ENCODE measurements at places on chromosomes 12 and 14. TPM values are rescaled to one million over a fixed set of nuclear protein-coding genes. Genes with fewer than 3 reads are reported as not detected.

DNA sequence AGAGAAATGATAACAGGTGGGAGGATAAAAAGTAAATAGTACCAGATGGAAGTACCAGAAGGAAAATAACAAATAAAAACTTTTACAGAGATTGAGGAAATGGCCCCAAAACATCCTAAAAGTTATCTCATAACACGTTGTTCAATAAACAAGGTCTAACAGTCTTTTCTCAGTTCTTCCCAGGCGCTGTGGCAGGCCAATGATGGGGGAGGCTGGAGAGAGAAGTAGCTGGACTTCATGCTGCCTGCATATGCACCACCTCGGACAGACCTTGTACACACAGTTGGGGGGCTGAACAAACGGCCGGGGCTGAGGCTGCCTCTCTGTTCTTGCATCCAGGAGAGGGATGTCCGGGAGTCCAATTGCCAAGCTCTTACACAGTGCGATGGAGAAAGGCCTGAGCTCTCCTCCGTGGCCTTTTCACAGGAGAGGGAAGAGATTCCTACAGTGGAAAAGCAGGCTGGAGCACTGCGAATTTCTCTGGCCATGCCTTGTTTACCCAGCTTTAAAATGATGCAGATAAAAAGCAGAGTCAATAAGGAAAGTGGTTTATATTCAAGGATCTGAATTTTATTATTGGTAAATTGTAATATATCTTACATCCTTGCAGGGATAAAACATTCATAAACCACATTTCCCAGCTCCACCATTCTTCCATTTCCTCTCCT lies 109.8 kb downstream of the PHLDA1 start:
- no peak for DNase-seq

The KLRB1 gene
- total RNA-seq, result 0.69 TPM

GRCh38 chr14:69093631-69094421 lies 59.1 kb downstream of the DCAF5 start:
- no peak for DNase-seq

The SLC10A1 gene
- not detected for total RNA-seq

The RAD51AP1 gene
- total RNA-seq, result 3.4 TPM

- no peak for DNase-seq
Measured at GRCh38 chr12:8080120-8080519, 2.0 kb upstream of the NECAP1 start.

GRCh38 chr12:116458492-116458891 lies 100.7 kb upstream of the MAP1LC3B2 start:
- no peak for DNase-seq

The FAM177A1 gene
- 15.7 TPM for total RNA-seq

- no peak for DNase-seq
Measured at GRCh38 chr12:11728154-11728755, 78.8 kb downstream of the ETV6 start.

- peak; percentile 36 for DNase-seq
Measured at GRCh38 chr12:67630373-67631088, 18.0 kb upstream of the DYRK2 start.

- no peak for DNase-seq
Measured at GRCh38 chr14:99478128-99478527, 2.5 kb downstream of the SETD3 start.

The GNB3 gene
- 12.7 TPM for total RNA-seq

- DNase-seq, result no peak
Measured at GRCh38 chr12:3987571-3987970, 114.4 kb upstream of the PARP11 start.

- no peak for DNase-seq
Measured at GRCh38 chr12:45224311-45224710, 8.4 kb downstream of the ANO6 start.

DNA sequence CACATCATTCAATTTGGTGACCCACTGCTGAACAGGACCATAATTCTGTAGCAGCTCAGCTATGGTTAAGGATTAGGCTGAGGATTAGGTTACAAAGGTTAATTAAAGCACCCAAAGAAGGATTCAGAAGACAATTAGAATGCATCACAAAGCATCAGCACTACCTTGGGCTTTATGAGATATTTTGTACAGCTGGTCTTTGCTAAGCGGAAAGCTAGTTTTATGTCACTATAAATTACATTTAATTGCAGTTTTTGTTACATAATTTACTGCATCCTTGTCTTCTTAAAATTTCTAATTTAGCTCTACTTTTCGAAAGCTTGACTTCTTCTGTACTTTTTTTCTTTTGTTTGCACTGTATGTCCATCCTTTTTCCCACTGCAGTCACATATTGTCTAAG lies 711.5 kb downstream of the RPS29 start:
- DNase-seq, result no peak

GRCh38 chr14:101373690-101374295 lies 187.5 kb upstream of the DIO3 start:
- no peak for DNase-seq

The SIX4 gene
- total RNA-seq, result 7.7 TPM

GRCh38 chr12:107492393-107493134 lies 193.0 kb upstream of the PWP1 start:
- no peak for DNase-seq

- no peak for DNase-seq
Measured at GRCh38 chr12:119444462-119445044, 110.0 kb downstream of the CCDC60 start.

- no peak for DNase-seq
Measured at GRCh38 chr14:90518941-90519256, 122.1 kb downstream of the CALM1 start.

DNA sequence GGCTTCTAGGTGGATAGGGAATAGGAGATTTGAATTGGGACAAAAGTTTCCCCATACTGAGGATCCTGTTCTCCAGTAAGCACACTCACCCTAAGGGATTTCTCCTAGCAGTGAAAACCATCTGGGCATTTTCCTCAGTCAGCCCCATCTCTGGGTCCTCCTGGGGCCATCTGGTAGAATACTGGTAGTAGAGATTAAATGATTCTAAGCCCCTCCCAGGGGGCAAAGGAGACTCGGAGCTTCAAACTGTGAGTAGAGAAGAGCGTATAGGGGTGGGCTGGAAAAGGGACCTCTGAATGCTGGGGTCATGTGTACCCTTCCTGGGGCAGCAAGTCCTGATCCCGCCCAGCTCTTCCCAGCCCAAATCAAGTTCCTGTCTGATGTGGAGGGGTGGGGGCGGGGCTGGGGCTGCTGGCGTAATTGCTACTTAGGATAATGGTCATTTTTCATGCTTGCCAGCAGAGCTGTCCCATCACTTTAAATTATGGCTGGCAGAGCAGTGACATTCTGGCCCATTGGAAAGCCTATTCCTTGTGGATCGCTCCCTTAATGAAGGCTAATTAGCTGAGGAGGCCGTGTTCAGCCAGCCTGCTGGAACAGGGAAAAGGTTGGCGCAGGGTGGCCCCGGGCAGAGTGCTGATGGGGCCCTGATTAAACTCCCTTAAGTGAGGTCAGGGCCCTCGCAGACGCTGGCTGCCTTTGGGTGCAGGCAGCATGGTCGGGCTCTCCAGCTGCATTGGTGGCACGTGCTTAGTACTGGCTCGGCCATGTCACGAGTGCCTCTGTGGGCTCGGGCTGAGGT lies 127.8 kb downstream of the TSPAN9 start:
- DNase-seq, result no peak

GRCh38 chr12:87779858-87780498 lies 249.2 kb downstream of the C12orf50 start:
- DNase-seq, result no peak

DNA sequence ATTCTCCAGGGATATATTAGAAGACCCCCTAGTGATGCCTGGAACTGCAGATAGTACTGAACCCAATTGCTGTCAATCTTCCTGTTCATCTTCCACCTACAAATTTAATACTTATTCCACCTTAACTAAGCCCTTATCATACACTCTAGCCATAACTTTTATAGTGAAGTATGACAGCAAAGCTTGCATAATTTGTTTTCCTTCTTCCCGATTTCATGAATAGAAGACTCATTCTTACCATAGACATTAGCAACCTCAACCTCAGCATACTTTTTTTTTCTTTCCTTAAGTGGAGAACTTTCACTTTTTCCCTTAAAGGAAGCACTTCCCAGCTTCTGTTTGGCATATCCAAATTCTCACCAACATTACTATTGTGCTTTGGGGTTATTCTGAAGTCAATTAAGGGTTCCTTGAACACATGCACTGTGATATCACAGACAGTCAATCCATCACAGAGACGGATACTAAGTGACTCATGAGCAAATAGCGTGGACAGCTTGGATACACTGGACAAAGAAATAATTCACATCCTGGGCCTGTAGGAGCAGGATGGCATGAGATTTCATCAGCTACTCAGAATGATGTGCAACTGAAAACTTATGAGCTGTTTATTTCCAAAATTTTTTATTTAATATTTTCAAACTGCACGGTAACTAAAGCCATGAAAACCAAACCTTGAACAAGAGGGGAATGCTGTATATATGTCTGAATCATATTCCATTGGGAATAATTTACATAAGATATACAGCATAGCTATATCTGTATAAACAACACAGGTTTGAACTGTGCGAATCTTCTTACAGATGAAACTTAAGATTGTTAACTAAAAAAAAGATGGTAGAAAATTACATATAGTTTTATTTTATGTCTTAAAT lies 63.9 kb downstream of the SYT1 start:
- no peak for DNase-seq

GRCh38 chr12:64806593-64807460 lies 17.6 kb upstream of the TBC1D30 start:
- DNase-seq, result no peak

Measured in ovary (tissue), 10 donors.